ENCODE measurements at places on chromosomes 1 and 21.

DNA sequence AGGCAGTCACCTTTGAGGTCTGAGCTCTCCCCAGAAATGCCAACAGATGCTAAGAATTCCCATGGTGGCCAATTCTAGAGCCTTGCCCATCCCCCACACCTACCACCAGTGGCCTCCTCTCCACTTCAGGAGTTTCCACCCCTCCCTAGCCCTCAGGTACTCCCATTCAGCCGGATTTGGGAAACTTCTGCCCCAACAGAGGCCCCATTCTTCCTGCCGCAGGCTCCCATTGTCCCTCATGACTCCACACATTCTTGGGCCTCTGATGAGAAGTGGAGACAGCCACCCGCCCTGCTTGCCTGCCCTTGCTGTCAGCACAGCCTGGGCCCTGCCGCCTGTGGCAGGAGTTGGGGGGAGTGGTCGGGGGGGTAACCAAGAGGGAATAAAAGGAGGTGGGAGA, 4.6 kb downstream of the BLACAT1 start:
- DNase-seq = no peak

DNA sequence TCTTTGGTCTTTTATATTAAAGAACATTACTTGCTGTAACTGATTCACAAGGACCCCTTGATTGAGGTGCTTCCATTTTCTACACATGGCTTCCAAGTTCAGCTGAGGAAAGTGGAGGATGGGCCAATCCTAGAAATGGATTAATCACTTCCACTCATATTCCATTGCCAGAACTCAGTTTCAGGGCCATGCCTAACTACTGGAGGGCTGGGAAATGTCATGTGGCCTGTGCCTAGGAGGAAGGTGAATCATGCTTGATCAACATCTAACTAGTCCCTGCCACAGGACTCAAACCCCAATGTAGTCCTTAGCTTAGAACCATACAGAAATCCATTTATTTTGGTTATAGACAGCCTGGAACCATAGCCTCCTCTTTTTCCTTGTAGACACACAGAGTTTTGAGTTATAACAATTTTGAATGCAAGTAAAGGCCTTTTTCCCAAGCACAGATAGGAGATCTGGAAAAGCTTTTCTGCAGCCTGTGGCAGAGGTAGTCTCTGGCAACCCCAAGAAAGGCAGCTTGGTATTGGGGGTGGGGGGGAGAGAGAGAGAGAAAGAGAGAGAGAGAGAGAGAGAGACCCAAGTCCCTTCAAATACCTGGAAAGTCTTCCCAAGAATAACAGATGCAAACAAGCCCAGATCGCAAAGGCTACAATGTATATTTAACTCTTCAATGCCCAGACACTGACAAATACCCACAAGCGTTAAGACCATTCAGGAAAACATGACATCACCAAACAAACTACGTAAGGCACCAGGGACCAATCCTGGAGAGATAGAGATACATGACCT, 12.5 kb downstream of the MAST2 start:
- no peak for DNase-seq

DNA sequence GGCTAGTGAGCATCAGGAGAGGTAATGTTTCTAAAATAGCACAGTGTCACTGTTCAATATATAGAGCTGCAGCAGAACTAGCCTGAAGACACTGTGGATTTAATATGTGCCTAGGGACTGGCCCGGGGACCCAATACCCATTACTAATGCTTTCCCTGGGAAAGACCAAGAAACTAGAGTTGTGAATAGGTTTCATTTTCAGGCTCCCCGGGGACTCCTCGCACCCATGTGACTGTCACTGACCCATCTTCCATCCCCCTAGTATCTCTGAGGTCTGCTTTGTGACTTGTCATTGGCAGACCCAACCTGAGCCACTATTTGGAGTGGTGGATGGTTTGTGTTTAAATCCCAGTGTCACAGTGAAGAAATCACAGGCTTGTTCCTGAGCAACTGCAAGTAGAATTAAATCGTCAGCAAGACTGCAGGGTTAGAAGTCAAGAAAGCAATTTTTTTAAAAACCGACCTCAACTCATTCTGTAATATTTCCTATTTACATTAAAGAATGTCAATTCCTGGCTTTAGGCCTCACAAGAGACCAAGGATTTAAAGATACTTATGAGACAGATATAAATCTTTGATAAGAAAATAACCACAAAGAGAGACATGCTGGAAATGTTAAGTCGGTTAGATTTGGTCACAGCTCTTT, 130.0 kb upstream of the TNR start:
- DNase-seq = no peak

GRCh38 chr1:44847845-44848244, 4.8 kb upstream of the PTCH2 start:
- no peak for DNase-seq

DNA sequence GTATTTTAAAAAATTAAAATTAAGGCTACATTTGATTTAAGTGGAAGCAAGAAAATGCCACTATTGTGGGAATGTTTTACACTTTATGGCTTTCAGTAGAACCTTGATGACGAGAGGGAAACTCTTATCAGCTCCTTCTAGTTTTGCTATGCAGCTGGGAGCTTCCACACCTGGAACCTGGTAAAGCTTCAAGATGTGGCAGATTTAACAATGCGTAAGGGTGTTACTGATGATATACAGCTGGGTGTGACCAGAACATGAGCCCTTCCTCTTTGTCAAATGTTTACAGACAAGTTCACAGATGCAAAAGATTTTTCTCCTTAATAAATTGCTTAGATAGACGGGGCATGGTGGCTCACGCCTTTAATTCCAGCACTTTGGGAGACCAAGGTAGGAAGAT, 20.3 kb downstream of the TTC13 start:
- no peak for DNase-seq

- no peak for DNase-seq
These were observed 85.2 kb upstream of the EXO1 start for GRCh38 chr1:241762713-241763339.

- DNase-seq = no peak
These were observed 293.5 kb downstream of the NTNG1 start for GRCh38 chr1:107434361-107434693.

DNA sequence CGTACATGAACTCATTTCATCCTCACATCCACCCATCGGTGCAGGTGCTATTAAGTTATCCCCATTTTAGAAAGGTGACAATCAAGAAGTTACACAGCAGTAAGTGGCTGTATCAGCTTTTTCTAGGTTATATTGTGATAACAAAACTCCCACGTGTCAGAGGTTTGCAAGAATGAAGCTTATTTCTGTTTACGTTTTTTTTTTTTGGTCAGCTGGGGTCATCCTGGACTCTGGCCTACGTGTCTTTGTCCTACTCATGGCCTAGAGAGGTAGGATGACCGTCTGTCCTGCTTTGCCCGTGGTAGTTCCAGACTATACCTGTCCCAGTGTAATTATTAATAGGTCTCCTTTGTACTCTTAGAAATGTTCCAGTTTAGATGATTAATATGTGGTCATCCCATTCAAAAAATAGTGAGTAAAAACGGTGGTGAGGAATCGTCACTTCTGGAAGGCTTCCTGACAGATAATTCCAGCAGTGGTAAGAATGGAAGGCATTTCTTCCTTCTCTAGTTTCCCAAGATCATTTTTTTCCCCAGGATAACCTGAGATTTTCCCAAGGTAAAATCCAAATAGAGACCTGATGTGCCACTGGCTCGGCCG, 64.2 kb upstream of the KIF26B start:
- no peak for DNase-seq

GRCh38 chr1:14167884-14168283, 430.6 kb upstream of the KAZN start:
- no peak for DNase-seq

- no peak for DNase-seq
These were observed 141.8 kb upstream of the AJAP1 start for GRCh38 chr1:4512636-4513035.

DNA sequence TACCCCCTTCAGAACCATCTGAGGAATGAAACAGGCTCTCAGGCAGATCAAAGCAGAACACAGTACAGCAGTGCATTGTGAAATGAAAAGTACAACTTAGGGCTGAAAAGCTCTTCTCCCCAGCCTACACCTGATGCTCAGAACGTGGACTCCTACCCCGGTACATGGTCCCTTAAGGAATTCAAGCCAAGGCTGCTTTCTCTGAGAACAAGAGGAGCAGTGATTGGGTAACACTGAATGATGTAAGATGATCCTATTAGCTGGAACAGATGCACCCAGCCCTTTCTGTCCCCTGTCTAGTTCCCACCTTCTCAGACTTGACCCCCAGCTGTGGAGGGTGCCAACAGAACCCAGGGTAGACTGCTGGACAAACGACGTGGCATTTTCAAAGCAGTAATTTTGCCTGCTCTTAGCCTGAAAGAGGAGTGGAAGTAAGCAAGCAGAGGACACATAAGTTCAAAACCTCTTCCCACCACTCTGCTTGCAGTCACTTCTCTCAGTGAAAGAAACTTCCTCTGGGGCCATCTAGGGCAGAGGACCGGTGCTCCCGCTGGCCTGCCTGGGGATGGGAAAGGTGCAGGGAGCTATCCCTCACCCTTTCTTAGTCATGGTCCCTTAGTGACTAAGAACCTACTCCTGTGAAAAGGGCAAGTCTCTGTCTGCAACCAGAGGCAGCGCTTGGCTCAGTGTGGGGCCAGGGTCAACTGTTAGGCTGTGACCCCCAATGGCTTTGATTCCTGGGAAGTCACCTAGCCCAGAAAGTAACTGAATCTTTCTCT, 72.7 kb downstream of the TRABD2B start:
- DNase-seq = no peak

- DNase-seq = no peak
These were observed at the start of gene NEXN for GRCh38 chr1:77888081-77888780. NEXN (plus strand) TSS chr1:77888624; CDS start chr1:77916107, 27,483 bp downstream.

GRCh38 chr1:75677443-75677842, 47.1 kb upstream of the ACADM start:
- DNase-seq = no peak

DNA sequence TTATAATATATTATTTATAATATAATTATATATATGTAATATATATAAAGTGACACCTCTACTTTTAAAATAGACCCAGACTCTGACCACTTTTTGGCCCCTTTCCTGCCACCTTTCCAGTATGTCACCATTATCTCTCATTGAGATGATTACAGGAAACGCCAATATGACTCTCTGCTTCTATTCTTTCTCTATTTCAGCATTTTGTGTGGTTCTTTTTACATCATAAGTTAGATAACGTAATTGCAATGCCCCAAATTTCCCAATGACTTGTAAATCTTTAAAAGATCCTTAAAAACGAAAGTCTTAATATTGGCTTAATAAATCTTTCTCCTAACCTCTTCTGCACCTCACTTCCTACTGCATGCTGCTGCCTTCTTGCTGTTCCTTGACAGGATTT, 8.1 kb upstream of the GBP5 start:
- no peak for DNase-seq

- DNase-seq = no peak
These were observed 14.0 kb downstream of the C1orf94 start for GRCh38 chr1:34190692-34191091.

DNA sequence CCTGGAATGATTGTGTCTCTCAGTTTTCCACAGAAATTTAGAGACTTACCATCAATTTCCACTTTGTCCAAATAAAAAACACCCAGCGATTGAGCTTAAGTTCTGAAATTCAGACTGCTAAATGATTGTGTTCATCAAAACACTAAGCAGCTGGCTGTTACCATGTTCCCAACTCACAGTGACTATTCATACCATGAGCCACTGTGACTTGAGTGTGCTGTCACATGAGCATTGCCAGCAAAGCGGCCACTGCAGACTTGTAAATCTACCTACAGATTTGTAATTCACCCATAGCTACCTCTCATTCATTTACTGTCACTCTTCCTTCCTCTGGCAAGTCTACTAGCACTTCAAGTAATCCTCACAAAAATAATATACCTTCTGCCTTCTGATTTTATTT, 17.2 kb upstream of the PRKAB2 start:
- no peak for DNase-seq

GRCh38 chr1:160216301-160216700, 11.1 kb downstream of the PEA15 start:
- DNase-seq = no peak

DNA sequence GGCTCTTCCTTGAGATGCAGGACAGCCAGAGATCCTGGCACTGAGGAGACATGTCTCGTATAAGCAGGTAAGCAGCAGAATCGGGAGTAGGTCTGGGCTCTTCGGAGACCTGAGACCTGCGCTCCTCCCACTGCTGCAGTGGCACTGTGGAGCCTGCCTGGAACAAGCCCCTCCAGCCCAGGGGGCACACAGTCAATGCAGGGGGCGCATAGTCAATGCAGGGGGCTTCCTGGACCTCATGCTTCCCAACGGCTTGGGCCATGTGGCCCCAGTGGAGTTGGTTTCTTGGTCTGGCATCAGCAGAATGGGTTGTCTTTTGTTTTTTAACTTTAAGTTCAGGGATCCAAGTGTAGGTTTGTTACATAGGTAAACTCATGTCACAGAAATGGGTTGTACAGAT, 27.9 kb upstream of the EPHA8 start:
- no peak for DNase-seq

DNA sequence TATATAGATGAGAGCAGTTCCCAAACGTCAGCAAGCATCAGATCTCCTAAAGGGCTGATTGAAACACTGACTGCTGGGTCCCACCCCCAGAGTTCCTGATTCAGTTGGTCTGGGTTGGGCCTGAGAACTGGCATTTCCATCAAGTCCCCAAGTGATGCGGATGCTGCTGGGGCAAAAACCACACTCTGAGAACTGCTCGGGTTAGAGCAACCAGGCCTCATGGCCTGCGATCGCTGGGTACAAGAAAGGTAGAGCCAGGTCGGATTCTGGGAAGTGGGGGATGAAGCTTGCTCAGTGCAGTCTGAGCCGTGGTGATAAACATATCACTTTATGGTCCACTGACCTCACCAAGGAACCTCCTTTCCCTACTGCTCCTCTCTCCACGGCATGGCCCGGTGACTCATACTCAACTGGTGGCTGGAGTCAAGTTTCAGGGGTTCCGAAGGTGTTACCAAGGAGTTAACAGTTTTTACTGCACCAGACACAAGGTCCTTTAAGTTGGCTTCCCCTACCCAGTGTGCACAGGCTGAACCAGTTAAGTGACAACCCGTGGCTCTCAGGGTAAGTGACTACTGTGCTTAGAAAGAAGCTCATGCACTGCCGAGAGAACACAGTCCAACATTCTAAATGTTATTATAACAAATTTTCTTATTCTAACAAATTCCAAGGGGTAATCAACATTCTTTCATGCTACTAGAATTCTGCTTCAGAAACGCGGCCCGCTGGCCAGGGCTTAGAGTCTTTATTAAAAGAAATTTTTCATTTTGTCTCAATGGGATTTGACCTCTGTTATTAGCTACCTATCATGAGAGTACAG, 153.5 kb downstream of the TGFBR3 start:
- peak; percentile 13 for DNase-seq

DNA sequence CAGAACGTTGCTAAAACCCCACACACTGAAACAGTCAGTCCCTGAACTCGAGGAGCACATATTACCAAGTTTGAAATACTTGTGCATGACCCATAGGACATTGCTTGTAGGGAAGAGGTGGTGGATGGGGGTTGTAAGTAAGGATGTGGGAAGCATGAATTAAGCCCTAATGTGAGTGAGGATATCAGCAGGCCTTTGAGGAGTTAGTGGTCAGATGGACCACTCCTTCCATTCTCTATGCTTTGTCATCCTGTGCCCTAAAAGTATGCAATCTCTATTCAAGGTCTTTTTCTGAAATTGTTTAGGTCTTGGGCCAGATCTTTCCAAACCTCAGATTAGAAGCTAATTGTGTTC, 70.9 kb upstream of the SAMSN1 start:
- no peak for DNase-seq

GRCh38 chr1:53608676-53609075, 130.3 kb downstream of the GLIS1 start:
- DNase-seq = no peak

GRCh38 chr1:228334954-228335353, 71.7 kb downstream of the TRIM11 start:
- no peak for DNase-seq

GRCh38 chr1:83912876-83913275, 86.1 kb downstream of the TTLL7 start:
- DNase-seq = no peak
